ENCODE measurements at places on chromosomes 16 and 17.

DNA sequence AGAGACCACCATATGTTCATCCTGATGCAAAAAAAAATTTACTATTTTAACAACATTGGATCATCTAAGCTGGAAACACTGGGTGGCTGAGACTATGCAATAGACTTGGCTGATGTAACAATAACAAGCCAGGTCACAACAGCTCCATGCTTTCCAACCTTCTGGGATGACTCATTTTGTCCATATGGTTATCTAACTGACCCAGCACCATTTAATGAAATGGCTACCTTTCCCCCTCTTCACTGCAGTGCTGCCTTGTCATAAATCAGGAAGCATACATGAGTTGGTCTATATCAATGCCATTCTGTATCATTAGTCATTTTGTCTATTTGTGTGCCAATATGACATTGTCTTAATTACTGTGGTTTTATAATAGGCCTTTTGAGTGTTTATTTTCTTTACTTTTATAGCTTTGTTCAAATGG, 217.6 kb upstream of the KCNJ16 start:
- no peak for DNase-seq

GRCh38 chr17:79005063-79005861, 4.3 kb downstream of the CANT1 start:
- no peak for DNase-seq

DNA sequence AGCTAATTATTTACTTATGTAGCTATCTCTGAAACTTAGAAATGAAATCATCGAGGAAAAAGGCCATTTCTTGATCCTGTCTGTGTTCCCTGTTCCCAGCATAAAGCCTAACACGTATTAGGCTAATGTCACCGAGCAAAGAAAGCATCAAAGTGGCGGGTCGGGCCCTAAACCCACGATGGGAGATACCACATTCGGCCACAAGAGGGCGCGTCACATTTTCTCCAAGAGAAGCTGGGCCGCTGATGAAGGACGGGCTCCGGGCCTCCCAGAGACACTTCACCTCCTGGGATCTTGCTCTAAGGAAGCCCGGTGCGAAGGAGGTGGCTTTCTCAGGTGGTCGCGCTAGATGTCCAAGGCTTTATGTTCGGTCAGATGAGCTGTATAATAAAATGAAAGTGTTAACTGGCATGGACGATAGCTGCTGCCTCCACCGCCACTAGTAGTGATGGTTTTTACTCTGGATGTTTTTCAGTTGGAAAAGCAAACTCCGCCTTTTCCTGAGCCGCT, 853 bp upstream of the PDK2 start:
- peak; percentile 90 for DNase-seq

- no peak for DNase-seq
Measured at GRCh38 chr16:54316095-54316889, 29.7 kb upstream of the IRX3 start.

DNA sequence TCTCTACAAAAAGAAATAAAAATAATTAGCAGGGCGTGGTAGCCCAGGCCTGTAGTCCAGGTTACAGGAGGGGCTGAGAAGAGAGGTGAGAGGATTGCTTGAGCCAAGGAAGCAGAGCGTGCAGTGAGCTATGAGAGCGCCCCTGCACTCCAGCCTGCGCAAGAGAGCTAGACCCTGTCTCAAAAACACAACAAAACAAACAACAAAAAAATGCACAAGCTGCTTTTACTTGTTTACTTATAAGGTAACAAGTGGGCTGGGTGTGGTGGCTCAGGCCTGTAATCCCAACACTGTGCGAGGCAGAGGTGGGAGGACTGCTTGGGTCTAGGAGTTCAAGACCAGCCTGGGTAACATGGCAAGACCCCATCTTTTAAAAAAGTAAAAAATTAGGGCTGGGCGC, 1.7 kb downstream of the CYTH1 start:
- no peak for DNase-seq

DNA sequence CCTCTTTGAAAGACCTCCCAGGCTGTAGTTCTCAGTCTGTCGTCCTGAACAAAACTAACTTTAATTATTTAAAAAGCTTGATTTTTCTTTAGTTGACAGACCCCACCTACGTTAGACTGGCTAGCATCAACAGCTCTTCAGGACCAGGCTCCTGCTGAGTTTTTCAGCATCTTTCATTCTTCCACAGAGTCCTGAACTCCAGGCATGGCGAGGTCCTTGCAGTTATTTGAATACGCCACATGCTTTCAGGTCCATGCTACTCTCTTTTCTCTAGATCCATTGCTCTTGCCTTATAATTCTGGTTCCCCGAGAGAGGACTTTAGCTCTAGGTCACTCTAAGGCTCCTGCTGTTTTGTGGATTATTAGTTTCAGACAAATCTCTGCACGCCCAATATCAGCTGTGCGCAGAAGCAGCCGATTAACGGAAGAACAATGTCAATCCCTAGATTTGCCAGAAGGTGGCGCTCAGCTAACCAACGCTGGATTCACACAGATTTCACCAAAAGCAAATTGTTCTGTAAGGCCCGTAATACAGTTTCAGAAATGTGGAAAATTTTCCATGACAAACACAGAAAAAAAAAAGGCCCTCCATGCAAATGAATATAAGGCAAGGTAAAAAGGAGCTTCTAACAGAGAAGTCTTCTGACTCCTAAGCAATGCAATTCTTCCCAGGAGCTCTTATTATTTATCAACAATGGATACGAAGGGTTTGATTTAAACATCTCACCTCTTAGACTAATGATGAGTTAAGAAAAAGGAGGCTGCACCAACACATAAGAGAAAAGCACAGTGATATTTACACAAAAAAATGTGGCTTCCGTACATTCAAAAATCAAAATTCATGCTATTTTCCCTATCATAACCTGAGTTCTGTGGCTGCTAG, 33.5 kb upstream of the BCO1 start:
- DNase-seq, result peak; percentile 23

DNA sequence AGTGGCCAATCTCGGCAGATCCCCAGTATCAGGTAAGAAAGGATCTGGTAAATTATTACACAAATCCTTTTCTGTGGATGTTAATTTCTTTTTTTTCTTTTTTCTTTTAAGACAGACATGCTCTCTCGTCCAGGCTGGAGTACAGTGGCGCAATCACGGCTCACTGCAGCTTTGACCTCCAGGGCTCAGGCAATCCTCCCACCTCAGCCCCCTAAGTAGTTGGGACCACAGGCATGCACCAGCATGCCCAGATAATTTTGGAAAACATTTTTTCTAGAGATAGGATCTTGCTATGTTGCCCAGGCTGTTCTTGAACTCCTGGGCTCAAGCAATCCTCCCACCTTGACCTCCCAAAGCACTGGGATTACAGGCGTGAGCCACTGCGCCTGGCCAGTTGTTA, 54.0 kb downstream of the GAS7 start:
- no peak for DNase-seq

GRCh38 chr17:55898195-55898594, 147.3 kb downstream of the PCTP start:
- no peak for DNase-seq

DNA sequence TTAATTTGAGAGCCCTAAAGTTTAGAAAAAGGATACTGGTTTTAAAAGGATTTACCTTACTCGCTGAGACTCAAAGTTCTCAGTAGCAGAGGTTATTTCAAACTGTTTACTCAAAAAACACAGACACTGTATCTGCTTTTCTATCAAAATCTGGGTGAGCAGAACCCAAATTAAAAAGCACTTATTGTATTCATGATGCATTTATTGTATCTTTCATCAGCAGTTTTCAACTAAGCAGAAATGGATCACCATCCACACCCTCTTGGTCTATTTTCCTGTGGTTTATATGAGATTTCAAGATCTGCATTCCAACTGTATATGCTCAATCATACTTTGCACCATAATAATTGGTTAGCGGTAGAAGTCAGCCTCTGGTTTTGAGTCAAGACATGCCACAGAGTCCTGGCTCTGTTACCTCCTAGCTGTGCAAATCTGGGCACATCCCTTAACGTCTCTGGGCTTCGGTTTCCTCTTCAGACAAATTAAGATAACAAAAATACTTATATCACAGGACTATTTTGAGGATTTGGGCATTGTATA, 109.5 kb downstream of the ASIC2 start:
- DNase-seq, result no peak

GRCh38 chr17:61413661-61414126, 14.1 kb downstream of the TBX2 start:
- no peak for DNase-seq

- no peak for DNase-seq
Measured at GRCh38 chr16:87648236-87648635, 45.9 kb downstream of the JPH3 start.

- DNase-seq, result no peak
Measured at GRCh38 chr16:23119570-23119969, 29.7 kb downstream of the USP31 start.

DNA sequence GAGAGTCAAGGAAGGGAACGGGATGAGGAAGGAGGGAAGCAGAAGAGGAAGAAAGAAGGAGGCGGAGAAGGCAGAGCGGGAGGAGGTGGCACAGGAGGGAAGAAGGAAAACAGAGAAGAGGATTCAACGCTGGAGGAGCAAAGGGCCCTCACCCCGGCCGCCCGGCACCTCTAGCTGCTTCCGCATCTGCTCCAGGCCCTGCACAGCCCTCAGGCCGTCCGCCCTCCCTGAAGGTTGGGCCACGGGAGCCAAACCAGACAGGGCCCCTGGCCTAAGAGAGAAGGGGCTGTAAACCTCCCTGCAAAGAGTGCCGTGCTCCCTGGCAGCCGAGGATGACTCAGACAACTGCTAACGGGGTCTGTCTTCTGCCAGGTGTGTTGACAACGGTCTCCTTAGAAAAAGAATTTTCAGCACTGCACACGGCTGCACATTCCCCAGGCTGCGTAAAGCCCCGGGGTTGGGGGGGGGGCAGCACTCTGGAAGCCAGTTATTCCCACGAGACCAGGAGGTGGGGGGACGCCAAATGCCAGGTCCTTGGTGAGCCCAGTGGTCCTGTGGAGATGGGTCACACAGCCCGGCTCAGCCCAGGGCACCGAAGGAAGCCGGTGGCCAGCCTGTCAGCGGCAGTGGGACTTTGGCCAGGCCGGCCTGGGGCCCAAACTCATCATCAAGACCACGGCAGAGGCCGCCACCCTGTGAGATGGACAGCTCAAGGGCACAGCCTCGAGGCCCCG, 29.1 kb downstream of the MRM3 start:
- DNase-seq, result no peak

DNA sequence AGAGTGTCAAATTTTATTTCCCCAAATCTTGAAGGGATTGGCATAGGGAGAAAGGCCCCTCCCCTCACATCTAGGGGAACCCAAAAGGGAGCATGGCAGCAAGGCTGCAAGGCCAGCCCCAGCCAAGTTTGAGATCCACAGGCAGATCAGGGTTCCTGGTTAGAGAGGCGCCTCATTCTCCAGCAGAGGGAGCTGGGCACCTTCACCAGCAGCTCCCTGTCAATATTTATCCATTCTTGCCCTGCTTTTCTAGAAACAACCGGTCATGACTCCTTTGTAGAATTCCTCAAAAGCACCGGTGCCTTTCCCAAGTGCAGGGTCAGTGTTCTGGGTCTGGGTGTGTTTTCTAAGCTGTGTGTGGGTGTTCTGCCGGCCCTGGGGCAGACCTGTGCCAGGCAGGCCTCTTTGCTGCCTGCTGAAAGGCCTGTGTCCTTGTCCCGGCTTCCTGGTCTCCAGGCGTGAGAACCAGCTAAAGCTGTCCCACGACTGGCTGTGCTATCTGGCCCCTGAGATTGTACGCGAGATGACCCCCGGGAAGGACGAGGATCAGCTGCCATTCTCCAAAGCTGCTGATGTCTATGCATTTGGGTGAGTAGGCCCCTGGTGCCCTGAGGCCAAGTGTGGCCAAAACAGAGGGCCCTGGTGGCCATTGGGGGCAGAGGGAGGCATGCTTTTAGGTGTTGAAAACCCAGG, 21.2 kb upstream of the LGALS9 start:
- no peak for DNase-seq

DNA sequence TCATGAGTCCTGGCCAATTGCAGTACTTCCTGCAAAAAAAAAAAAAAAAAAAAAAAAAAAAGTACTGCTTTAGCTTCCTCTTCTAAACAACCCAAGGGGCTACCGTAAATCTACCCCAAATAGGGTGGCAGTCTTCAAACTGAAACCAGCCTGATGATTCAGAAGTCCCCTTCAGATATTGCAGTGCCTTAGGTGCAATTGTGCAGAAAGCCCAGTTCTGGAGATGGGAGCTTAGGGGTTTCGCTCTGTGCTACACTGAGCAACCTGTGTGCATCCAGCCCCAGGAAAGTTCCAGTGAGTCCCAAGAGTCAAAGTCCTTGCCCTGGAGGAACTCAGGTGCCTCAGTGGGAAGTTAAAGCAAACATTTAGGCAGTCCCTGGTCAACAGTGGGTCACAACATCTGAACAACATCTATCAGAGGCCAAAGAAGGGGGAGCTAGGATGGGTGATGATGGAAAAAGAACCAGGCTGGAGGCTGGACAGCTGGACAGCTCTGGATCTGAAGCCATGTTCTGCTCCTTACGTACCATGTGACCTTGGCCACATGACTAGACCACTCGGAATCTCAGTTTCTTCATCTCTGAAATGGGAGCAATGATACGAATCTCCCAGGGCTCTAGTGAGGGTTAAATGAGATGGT, 6.7 kb upstream of the CIITA start:
- no peak for DNase-seq

DNA sequence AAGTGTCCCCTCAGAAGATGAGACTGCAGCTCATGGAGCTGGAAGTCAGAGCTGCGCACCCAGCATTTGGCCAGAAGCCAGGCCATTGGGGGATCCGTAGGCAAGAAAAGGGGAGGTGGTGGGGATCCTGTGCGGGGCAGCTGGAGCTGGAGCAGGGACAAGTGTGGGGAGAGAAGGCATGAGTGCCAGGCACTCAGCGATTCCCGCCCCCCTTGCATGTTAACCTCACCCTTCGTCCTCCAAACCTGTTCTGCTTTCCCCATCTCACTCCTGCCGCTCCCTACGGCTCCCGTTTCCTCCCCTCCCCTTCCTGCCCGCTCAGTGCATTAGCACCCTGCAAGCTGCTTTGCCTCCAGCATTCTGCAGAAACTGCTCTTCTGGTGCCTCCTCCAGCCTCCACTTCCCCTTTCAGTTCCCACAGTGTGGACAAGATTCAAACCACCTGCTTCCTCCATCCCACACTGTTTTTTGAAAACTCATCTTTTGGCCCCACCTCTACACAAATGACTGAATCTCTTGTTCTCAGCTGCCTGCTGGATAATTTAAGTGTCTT, 5.6 kb downstream of the ALOX15 start:
- DNase-seq, result no peak

GRCh38 chr16:50842589-50842988, 100.7 kb downstream of the CYLD start:
- DNase-seq, result no peak

DNA sequence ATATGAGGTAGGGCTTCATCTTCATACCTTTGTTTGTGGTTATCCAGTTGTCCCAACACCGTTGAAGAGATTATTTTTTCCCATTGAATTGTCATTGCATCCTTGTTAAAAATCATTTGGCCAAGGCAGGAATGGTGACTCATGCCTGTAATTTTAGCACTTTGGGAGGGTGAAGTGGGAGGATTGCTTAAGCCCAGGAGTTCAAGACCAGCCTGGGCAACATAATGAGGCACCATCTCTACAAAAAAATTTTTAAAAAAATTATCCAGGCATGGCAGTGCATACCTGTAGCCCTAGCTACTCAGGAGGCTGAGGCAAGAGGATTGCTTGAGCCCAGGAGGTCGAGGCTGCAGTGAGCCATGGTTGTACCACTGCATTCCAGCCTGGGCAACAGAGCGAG, 223.9 kb downstream of the TANC2 start:
- DNase-seq, result no peak

- peak; percentile 20 for DNase-seq
Measured at GRCh38 chr17:28949185-28950016, 1.9 kb downstream of the PHF12 start.

Data from stimulated activated CD8-positive, alpha-beta memory T cell treated with anti-CD3 and anti-CD28 coated beads, Interleukin-12 subunit alpha, Interleukin-12 subunit beta, amount 100 ng/mL, for 1 hour (primary cell).